ENCODE measurements at places on chromosomes 11 and 22.

- DNase-seq: peak; percentile 53
These were observed 564 bp downstream of the THAP12 start for GRCh38 chr11:76380159-76380976.

- no peak for DNase-seq
These were observed 217.7 kb upstream of the CTSC start for GRCh38 chr11:88555018-88555828.

GRCh38 chr11:71995726-71996291 is 2.9 kb upstream of the IL18BP start:
- no peak for DNase-seq

DNA sequence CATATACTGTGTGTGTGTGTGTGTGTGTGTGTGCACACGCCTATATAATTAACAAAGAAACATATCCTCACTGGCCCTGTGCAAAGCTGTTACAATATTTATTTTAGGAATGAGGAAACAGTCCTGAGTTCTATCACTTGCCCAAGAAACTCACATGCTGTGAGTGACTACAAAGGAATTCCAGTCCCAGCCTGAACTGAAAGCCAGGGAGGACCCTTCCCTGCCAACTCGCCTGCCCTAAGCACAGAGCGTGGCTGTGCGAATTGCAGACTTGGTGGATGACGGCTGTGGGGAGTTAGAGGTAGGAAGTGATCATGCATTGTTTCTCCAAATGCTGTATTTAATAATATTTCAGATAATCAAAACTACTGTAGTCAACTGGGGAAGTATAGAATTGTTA is 26.4 kb upstream of the CD5 start:
- no peak for DNase-seq

- peak; percentile 61 for DNase-seq
These were observed 51.8 kb downstream of the MICAL3 start for GRCh38 chr22:17972385-17973191.

DNA sequence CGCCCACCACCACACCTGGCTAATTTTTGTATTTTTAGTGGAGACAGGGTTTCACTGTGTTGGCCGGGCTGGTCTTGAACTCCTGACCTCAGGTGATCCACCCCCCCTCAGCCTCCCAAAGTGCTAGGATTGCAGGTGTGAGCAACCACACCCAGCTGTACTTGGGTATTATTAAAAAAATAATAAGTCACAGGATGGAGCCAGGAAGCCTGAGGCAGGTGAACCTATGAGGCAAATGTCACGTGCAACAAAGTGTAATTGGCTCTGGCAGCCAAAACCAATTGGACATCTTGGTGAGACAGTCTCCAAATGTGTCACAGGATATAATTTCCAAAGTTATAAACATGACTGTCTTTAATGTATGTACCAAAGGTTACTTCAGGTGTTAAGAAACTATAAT is 24.0 kb upstream of the MALAT1 start:
- DNase-seq: no peak

DNA sequence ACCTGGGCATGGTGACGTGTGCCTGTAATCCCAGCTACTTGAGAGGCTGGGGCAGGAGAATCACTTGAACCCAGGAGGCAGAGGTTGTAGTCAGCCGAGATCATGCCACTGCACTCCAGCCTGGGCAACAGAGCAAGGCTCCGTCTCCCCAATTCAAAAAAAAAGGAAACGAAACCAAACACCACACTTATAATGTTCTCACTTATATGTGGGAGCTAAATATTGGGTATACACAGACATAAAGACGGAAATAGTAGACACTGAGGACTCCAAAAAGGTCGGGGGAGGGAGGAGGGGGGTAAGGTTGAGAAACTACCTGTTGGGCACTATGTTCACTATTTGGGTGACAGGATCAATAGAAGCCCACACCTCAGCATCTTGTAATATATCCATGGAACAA is 94.3 kb downstream of the GAB2 start:
- no peak for DNase-seq

DNA sequence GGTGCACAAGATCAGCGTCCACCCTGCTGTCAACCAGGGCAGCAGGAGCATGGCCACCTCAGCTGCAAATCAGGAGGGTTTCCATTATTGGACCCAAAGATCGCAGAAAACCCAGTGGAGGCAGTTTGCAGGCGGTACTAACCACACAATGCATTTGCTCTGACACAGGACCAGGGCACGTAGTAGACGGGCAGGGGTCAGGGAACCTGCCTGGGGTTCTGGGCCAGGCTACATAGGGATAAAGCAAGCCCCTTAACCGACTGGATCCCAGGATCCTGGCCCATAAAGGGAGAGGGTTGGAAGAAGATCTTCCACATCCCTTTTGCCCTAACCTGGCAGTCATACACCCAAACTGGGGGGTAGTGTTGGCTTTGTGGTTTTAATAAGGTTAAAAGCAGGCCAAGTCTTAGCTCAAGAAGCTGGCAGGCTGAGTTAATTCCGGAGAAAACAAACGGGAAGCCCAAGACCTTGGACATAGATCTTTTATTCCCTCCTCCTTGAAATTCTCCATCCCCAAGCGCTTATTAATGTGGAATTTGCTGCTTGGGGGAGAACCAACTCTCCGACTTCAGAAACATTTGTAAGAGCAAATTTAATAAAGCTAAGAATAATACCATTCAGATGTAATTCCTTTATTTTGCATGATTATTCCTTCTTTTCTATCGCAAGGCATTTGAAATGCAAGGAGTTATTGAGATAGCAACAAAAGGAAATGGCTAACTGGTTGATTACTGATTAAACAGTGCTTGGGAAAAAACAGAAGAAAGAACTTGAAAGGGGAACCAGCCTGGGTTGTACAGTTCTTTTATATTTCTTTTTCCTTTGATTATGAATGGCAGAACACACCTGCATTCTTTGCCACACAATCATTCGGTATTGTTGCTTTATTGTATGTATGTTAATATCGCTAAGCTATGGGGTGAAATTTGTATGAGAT is 6.3 kb upstream of the ARHGAP8 start:
- no peak for DNase-seq

- DNase-seq: no peak
These were observed 94.0 kb upstream of the TMEM45B start for GRCh38 chr11:129721685-129722084.

GRCh38 chr22:23131931-23132330 is 9.9 kb downstream of the RSPH14 start:
- no peak for DNase-seq

GRCh38 chr11:17476317-17477083 is at the start of gene ABCC8:
TSS of gene ABCC8 (minus strand) at chr11:17476845. CDS start at chr11:17476776, 69 bp downstream.
- DNase-seq: no peak

GRCh38 chr11:100647861-100648260 is 39.2 kb upstream of the ARHGAP42 start:
- DNase-seq: no peak

DNA sequence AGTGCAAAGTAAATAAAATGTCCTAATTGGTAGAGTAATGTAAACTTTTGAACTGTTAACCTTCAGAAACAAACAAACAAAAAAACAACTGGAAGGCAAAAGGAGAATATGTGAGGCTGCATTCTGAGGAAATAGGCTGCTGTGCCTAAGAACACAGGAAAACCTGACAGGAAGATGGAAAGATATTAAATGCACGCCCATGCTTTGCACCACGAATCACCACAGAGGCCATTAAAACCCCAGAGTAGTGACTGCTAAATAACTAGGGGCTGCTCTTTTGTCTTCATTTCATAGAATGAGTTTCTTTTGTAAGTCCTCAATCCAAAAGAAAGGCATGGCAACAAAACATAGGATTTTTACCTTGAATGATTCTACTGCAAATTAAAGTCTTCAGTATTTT is 436.0 kb downstream of the RAB38 start:
- no peak for DNase-seq

- no peak for DNase-seq
These were observed 129.7 kb upstream of the PARVA start for GRCh38 chr11:12247543-12248254.

DNA sequence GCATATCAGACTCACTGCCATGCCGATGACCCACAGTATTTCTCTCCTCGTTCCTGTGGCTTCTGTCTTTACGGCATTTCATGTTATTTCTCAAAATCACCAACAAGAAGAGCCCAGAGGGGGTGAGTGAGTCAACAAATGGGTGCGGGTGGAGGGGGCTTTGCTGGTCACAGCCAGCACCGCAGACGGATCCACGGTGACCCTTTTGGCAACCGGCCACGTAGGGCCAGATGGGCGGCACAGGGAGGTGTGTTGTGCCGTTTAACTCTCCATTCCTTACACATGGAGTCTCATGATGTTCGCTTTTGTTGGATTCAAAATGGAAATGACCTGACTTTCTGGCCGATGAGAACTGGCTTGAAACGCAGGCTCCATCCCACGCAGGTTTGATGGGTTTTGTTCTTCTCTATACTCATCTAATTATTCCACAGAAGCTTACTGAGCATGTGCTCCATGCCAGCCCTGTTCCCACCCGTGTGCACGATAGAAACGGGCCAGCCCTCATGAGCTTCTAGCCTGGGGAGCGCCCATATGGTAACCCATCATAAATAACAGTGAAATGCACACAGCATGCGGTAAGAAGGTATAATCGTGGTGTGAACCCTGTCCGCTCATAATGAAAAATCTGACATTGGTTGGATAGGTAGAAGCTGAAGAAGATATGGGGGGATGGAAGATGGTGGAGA is 319.9 kb downstream of the BRD1 start:
- peak; percentile 61 for DNase-seq

- no peak for DNase-seq
These were observed 31.7 kb downstream of the FAM181B start for GRCh38 chr11:82701847-82702520.

GRCh38 chr11:115182282-115182955 is 321.8 kb downstream of the CADM1 start:
- DNase-seq: no peak

DNA sequence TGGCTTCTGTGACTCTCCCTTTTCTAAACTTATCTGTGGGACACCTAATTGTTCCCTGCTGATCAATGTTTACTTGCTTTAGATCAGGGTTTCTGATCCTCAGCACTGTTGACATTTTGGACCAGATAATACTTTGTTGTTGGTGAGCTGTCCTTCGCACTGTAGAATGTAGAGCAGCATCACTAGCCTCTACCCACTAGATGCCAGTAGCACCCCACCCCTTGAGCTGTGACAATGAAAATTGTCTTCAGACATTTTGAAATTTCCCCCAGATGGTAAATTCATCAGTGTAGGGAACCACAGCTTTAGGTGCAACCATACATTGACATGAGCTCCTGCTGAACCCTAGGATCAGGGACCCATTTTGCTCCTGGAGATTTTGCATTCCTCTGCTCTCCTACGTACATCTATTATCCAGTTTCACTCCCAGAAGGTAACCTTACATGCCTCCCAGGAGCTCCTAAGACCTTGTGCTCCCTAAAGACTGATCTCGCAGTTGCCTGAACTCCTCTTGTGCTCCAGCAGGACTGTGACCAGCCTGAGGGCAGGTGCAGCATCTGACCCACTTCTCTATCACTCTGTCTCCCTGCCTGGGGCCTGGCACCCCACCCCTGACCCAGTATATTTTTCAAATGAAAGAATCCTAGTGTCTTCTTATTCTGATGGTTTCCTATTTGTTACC is 107.8 kb downstream of the FAR1 start:
- DNase-seq: no peak

DNA sequence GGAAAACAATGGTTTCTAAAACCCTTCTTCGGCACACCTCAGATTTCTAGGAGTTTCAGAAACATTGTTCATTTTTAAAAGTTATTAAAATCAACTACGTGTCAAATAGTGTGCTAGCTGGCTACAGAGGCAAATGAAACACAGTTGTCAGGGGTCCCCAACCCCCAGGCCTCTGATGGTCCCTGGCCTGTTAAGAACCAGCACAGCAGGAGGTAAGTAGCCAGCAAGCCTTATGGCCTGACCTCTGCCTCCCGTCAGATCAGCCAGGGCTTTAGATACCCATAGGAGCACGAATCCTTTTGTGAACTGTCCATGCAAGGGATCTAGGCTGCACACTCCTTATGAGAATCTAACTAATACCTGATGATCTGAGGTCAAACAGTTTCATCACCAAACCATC is 648.2 kb downstream of the FAM181B start:
- DNase-seq: no peak

- DNase-seq: no peak
These were observed 90.1 kb downstream of the PDHX start for GRCh38 chr11:35006389-35007128.

GRCh38 chr11:102955624-102956023 is at the start of gene MMP13:
TSS of gene MMP13 (minus strand) at chr11:102955732. CDS start at chr11:102955705, 27 bp downstream.
- no peak for DNase-seq

GRCh38 chr22:46465345-46465720 is 72.1 kb downstream of the CELSR1 start:
- peak; percentile 68 for DNase-seq

DNA sequence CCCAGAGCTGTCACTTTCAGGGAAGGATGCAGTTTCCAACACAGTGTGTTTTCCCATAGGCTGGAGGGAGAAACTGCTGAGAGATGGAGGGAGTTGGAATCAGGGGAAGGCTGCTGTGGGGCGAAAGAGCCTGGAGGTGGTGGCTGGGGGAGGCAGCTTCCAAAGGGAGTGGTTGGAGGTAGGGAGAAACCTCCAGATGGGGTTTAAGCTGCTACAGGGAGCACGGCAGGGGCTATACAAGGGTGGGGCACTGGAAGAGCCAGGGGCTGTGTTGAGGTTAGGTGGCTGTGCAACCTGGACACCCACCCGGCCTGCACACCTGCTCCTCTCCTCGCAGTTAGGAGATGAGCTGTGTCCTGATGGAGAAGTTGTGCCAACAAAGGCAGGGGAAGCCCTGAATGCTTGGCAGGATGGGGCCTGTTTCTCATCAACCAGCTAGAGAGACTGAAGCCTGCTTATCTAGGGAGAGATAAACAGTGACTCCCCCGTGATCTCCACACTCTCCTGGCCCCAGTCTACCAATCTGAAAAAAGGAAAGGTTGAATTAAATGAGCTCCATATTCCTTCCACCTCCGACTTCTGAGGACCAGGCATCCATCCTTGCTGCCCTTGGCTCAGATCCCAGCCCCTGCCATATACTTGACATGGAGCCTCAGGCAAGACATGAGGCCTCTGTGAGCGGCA is 3.6 kb upstream of the SLCO2B1 start:
- DNase-seq: no peak

DNA sequence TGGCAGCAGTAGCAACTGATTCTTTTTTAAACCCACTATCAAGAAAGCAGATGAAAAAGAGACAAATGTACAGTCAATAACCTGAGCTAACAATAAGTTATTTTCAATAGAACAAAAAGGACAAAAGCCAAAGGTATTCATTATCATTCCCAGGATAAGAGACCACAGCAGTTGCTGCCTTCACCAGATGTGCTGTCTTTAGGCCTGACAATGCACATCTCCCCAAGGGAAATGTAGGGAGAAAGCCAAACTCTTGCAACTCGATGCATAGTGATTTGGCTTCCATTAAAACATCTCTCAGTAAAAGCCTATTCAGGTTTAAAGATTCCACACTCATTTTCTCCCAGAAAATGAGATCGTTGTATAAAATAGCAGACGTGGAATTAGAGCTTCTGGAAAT is 210.7 kb downstream of the METTL15 start:
- no peak for DNase-seq

GRCh38 chr22:44618400-44618799 is 83.6 kb upstream of the PRR5 start:
- peak; percentile 60 for DNase-seq

Measured in aorta (tissue), 5 donors.